Stimulated activated CD4-positive, alpha-beta T cell treated with anti-CD3 and anti-CD28 coated beads, Interleukin-15, amount 100 ng/mL, for 48 hours (primary cell): ENCODE measurements at places on chromosomes 3 and 15.

GRCh38 chr3:113210604-113211329 is 590 bp upstream of the BOC start:
- no peak for DNase-seq

- no peak for DNase-seq
Measured at GRCh38 chr3:144433006-144433405, 461.4 kb downstream of the DIPK2A start.

DNA sequence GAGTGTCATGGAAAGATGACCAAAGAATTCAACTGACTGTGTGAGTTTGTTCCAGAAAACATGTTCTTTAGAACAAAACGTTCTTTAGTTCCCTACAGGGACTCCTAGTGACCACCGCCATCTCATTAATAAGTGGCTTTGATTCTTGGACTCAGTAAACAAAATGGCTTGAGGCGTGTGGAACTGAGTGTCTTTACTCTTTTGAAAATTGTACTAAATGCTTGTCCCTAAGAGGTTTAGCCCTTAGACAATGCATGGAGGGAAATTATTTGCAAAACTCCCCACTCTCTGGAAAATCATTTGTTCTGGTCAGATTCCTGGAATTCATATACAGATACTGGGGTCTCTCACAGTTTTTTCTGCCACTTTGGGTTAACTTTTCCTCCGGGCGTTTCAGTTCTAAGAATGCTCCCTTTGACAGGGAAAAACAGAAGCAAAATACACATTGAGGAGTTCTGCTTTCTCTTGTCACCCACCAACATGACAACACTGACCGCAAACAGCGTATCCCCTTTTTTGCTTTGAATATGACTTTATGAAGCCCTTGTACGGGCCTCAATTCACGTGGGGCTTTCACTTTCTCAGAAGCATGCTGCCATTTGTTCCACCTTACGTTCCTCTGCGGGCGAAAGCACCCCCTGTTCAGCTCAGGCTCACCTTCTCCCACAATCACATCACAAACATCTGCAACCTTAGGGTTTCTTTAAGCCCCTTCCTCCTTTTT is 15.3 kb upstream of the NRROS start:
- DNase-seq: no peak

DNA sequence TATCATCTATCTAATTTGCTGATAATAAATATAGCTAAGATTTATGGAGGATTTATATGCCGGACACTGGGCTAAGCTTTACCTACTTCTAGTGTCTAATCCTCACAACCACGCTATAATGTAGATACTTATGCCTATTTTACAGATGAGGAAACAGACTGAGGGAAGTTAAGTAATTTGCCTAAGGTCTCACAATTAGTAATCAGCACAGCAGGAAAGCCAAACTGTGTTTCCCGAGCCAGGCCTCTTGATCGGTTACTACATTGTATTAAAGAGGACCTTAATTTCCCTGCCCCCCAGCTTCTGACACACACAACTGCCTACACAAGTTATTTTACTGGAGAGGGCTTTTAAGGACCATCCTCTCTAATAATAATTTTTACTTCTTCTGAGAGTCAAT is 40.9 kb downstream of the ONECUT1 start:
- DNase-seq: no peak

DNA sequence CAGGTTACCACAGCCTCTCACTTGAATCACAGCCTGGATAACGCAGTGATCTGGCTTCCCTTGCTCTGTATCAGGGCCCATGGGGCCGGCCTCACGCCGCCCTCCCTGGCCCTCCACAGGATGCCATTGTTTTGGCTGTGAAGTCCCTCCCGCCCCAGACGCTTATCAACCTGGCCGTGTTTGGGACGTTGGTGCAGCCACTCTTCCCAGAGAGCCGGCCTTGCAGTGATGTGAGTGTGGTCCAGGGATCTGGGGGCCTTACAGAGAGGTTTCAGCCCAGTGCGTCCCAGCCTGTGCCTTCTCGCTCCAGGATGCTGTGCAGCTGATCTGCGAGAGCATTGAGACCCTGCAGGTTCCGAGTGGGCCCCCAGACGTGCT is 6.6 kb downstream of the VWA5B2 start:
- DNase-seq: no peak

- no peak for DNase-seq
Measured at GRCh38 chr3:105101603-105102002, 265.1 kb upstream of the ALCAM start.

DNA sequence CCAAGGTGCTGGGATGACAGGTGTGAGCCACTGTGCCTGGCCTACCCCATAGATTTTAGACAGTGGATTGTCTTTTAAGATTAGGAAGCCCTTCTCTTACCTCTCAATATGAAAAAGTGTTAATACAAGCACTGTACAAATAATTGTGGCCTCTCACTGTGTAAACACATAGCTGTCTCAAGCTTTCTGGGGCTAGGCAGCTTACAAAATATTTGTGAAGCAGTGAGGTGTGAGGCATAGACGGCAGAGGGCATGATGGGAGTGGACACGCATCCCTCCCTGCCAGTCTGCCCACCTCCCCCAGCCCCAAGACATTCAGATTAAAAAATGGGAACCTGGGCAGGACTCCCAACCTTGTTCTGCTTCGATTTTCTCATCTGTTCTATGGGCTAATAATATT is 34.6 kb downstream of the SQOR start:
- no peak for DNase-seq

DNA sequence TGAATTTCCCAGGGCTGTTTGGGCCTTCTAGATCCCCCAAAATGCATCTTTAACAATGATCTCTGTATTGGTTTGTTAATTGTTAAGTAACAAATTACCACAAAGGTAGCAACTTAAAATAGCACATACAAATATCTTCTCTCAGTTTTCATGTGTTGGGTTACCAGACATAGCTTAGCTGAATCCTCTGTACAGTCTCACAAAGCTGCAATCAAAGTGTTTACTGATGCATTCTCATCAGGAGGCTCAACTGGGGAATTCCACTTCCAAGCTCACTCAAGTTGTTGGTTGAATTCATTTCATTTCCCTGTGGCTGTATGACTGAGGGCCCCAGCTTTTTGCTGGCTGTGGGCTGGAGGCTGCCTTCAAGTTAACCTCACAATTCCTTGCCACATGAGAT is 297.6 kb downstream of the RPLP1 start:
- DNase-seq: no peak

DNA sequence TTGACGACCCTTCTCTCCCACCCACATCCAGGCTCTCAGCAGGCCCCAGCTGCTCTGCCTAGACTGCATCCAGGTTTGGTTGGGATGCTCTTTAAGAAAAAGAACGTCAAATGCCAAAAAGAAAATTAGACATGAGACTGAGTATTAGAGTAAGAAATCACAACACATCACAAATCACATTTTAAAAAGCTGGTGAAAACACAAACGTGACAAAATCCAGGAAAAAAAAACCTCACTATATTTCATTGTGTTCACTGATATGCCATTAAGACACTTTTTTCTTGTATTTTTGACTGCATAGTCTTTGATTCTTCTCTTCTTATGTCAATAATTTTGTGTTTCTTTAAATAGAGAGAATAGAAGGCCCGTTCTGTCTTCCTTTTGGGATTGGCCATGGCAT is 243.7 kb downstream of the TLE3 start:
- no peak for DNase-seq
